ENCODE measurements at places on chromosomes 16 and 17.

DNA sequence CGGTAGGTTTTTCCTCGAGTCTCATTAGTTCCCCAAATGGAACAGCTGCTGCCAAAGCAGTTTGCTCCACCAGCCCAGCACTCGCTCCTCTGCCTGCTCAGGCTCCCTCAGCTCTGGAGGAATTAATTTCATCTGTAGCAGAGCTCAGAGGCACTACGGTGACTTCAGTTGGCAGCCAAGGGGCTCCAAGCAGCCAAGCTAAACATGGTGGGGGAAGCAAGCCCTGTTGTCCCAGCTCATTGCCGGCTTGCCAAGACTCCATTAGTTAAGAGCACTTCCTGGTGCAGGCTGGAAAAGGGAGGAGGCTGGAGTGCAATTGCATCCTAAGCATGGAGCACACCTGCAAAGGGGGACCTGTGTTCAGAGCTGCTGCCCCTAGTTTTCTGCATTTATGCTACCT lies 78.7 kb upstream of the GPRC5B start:
- DNase-seq: no peak

GRCh38 chr17:76633628-76634328 lies 9.8 kb downstream of the ST6GALNAC1 start:
- no peak for DNase-seq

DNA sequence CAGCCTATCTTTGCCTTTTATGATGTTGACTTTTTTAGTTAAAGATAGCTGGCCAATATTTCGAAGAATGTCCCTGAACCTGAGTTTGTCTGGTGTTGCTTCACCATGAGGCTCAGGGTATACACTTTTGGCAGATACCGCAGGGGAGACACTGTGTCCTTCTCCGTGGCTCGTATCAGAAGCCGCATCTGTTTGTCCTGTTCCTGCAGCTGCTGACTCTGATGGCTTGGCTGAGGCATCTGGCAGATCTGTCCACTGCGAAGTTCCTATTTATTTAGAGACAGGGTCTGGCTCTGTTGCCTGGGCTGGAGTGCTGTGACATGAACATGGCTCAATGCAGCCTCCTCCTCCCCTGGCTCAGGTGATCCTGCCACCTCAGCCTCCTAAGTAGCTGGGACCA lies 93.5 kb downstream of the CRISPLD2 start:
- DNase-seq: no peak

DNA sequence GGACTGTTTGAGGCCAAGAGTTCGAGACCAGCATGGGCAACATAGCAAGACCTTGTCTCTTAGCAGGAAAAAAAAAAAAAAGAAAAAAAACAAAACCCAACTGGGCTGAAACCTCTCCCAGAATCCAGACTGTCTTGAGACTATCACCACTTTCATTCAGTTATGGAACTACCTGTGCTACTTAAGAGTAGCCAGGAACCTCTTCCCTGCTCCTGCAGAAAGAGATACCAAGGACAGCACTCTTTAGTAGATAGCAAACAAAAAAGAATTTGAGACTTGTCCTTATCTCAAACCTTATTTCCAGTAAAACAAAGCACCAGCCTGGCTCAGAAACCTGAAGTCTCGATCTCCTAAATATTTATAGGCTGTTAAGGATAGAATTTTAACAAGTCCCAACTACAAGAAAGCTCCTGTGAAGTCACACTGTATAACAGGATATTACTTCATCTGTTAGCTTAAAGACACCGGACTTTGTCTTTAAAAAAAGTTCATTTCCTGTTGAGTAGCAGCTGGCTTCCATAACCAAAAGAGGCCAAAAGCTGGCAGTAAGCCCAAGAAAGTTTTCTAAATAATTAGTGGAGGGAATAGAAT lies 5.1 kb downstream of the CDR2 start:
- DNase-seq: peak; percentile 21

DNA sequence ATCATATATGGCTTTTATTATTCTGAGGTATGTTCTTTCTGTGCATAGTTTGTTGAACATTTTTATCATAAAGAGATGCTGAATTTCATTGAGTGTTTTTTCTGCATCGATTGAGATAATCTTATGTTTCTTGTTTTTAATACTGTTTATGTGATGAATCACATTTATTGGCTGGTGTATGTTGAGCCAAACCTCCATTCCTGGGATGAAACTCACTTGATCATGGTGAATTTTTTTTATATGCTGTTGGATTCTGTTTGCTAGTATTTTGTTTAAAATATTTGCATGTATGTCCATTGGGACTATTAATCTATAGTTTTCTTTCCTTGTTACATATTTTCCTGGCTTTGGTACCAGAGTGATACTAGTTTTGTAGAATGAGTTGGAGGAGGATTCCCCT lies 500.2 kb downstream of the CDH11 start:
- DNase-seq: no peak

GRCh38 chr17:82255402-82255972 lies 18.0 kb downstream of the CSNK1D start:
- DNase-seq: no peak

DNA sequence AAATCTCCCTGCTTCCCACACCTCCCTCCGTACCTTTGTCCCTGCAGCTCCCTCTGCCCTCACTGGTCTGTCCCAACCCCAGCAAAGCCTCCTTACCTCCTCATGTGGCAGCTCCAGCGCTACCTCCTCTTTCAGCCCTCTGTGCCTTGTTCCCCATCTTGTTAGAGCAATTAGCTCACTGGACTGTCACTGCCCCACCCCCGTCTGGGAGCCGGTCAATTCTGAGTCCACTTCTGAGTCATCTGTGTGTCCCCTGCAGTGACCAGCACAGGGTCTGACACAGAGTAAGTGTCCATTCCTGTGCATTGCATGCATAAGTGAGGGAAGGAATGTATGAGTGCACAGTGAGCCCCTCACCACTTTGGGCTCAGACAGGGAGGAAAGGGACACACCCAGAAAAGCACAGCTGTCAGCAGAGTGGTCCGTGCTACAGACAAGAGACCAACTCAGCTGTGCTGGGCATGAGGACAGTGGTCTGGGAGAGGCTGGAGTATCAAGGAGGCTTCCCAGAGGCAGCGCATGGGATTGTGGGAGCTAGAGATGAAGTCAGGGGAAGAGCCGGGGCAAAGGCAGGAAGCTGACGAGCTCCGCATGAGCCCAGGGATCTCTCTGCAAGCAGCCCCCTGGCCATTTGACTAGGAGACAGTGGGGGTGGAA lies 45.9 kb downstream of the PITPNM3 start:
- no peak for DNase-seq

DNA sequence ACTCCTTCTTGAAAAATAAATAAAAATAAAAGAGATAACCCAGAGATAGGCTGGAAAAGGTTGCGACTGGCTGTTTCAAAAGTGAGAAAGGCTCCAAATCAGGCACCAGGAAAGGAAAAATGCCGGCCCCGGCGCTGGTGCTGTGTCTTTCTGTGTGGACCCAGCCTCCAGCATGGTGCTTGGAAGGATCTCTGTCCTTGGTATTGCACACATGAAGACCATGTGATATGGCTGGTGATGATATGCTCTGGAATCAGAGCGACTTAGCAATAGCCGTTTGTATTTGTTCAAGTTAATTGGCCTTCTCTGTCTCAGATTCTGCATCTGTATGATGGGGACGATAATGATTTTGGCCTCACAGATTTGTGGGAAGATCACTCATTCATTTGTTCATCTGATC lies 3.4 kb downstream of the WSCD1 start:
- no peak for DNase-seq

GRCh38 chr17:57484826-57485565 lies 228.7 kb downstream of the MSI2 start:
- no peak for DNase-seq

- DNase-seq: peak; percentile 39
Measured at GRCh38 chr16:87203060-87203656, 114.0 kb downstream of the C16orf95 start.

DNA sequence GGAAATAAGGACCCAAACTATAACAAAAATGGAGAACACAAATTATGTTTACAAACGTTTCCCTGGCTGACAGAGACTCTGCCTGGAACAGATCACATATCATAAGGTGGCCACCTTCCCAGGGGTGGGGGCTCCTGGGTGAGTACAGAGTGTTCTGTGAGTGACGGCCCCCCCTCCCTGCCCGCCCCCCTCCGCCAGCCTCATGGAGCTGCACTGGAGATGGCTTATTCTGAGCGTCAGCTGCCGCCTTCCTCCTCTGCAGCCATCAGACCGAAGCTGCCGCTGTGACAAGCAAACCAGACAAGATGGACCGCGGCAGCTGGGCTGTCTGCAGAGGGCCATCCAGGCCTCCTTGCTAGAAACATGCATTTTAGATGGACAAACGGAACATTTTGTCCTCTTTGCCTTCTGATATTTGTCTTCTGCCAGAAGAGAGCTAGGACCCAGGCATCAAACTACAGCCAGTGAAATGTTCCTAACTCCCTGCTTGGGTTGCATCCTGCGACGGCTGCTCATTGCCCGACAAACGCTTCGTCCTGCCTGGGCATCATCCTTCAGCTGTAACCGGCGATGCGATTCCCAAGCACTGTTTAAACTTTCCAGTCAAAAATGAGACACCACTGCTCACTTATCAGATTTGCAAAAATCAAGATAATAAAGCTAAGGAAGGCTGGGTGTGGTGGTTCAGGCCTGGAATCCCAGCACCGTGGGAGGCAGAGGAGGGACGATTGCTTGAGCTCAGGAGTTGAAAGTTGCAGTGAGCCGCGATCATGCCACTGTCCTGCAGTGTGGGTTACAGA lies 15.3 kb upstream of the RPTOR start:
- no peak for DNase-seq

DNA sequence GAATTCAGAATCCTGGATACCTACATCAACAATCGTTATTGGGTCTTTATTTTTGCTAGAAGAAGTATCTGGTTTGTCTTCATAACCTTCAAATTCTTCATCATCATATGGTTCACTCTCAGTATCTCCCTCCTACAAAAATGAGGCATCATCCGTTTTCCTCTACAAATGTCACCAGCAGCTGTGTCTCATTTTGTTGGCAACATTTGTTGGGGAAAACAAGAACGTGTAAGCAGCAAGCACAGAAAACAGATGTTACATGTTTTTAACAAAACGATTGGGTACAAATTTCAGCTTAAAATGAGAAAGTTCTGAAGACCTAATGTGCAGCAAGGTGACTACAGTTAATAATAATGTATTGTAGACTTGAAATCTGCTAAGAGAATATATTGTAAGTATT lies 8.7 kb downstream of the CCDC47 start:
- DNase-seq: no peak

GRCh38 chr16:21654466-21654865 lies 2.1 kb upstream of the IGSF6 start:
- no peak for DNase-seq

GRCh38 chr17:44362459-44362948 lies 1.1 kb downstream of the FAM171A2 start:
- DNase-seq: no peak

DNA sequence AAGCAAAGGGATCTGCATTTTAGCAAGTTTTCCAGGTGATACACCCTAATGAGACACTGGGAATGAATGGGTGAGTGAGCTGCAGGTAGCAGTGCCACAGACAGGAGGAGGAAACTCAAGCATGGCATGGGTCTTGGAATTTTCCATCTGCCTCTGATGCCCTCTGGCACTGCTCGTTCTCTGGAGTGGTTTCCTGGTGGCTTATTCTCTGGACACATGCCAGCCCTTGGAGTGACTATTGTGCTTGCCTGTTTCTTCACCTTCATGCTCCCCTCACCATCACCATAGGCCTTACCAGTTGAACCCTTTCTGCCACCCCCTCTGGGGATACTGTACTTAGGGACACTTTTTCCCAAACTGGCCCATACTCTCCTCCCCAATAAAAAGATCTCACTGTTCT lies 1.6 kb downstream of the COASY start:
- DNase-seq: no peak

DNA sequence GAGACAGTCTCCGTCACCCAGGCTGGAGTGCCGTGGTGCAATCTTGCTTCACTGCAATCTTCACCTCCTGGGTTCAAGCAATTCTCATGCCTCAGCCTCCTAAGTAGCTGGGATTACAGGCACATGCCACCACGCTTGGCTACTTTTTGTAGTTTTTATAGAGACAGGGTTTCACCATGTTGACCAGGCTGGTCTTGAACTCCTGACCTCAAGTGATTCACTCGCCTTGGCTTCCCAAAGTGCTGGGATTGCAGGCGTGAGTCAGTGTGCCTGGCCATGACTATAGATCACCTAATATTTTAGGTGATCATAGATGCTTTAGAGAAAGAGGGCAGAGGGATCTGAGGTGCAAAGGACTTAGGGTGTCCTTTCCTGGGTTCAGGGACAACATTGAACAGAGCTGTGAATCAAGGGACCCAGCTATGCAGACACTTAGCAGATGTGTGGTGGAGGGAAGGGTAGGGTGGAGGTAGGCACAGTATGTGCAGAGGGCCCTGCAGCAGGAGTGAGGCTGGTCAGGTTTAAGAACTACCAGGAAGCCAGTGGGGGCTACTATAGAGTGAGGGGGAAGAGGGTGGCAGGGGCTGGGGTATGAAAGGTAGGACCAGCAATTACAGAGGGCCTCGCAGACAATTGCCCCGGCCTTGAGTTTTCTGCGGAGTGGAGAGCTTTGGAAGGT lies 116.5 kb downstream of the CMIP start:
- no peak for DNase-seq

DNA sequence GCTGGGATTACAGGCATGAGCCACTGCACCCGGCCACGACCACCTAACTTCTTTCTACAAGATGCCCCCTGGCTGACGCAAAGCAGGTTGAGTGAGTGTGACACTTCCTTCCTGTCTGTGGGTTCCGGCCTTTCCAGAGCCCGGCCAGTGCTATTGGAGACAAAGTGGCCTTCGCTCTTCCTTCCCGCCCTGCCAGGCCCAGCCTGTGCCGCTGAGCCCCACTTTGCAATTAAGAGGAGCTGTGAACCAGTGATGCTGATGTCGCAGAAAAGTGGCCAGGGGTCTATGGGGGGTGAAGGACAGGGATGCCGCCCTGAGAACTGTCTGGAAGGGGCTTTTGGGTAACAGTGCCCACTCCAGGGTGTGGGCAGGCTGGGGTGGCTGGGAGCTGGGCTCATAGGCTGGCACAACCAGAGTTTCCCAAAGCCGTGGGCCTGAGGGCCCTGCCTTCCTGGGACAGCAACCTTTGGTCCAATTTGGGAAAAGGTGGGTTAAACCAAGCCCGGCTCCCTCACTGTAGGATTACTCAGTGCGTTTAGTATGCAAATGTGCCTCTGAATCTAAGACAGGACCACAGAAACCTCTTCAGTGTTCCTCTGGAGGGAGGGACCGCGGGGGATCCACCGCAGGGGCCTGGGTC lies 174.9 kb downstream of the SEC14L1 start:
- DNase-seq: no peak

- DNase-seq: no peak
Measured at GRCh38 chr16:19833581-19833980, 51.1 kb downstream of the GPRC5B start.

- no peak for DNase-seq
Measured at GRCh38 chr17:48912476-48912875, 4.3 kb downstream of the UBE2Z start.

DNA sequence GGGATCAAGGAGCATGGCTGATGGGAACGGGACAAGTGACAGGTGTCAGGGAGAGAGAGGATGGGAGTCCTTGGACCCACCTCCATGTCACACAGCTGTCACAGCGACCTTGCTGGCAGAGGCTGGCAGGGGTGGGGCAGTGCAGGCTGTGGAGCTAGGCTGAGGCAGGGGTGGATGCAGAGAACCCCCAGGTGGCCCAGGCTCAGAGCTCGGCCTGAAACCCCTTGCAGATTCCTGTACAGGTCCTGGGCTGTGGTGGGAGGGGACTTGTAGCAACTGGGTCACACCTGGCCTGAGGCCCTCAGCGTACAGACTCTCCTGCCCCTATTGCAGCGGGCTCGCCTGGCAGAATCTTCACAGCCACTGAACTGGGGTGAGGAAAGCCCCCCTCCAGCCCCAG lies 174.1 kb downstream of the NTN1 start:
- DNase-seq: no peak

GRCh38 chr17:6914711-6915110 lies 81.1 kb upstream of the ALOX12 start:
- DNase-seq: peak; percentile 26

GRCh38 chr16:67415872-67416793 lies at the start of gene ZDHHC1:
ZDHHC1 (minus strand) TSS chr16:67416477; CDS start chr16:67407775, 8,702 bp downstream.
- DNase-seq: peak; percentile 41

Data from CD4-positive, alpha-beta T cell treated with Interleukin-6 for 4 hours (primary cell).